CD4-positive, alpha-beta T cell treated with Interleukin-12 subunit alpha and Interleukin-12 subunit beta, for 1 hour (primary cell): ENCODE measurements at places on chromosomes 12 and 14.

DNA sequence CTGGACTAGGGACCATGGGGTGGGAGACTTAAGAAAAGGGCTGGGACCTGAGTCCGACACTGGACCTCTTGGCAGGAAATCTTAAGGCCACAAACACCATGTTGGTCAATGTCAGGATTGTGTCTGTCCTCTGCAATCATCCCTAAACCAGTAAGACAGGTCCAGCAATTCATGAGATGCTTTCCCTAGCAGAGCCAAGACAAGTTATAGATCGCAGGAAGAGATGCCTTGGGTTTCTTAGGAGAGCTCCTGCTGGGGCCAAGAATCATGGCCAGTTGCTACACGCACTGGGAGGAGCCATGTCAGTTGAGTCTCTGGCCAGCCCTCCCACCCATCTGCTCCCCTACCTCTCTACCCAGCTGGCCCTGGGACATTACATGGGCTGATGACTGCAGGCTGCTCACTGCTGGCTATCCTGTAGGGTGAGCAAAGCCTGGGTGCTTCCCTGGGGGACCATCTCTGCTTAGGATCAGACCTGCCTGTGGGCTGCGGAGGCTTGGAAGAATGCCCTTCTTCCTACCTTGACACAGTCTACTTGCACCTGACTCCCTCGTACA is 14.2 kb downstream of the PLEKHH1 start:
- DNase-seq, result no peak

- DNase-seq, result no peak
Observed at GRCh38 chr14:75673345-75674035, 12.4 kb downstream of the TTLL5 start.

GRCh38 chr12:26466726-26467125 is 271.4 kb downstream of the SSPN start:
- DNase-seq, result no peak

- no peak for DNase-seq
Observed at GRCh38 chr12:30835216-30835615, 80.5 kb upstream of the CAPRIN2 start.
